Activated naive CD4-positive, alpha-beta T cell (primary cell): ENCODE measurements at places on chromosomes 1 and 21.
A peak's percentile ranks its signal among the peaks of the same experiment; 100 is the strongest.

DNA sequence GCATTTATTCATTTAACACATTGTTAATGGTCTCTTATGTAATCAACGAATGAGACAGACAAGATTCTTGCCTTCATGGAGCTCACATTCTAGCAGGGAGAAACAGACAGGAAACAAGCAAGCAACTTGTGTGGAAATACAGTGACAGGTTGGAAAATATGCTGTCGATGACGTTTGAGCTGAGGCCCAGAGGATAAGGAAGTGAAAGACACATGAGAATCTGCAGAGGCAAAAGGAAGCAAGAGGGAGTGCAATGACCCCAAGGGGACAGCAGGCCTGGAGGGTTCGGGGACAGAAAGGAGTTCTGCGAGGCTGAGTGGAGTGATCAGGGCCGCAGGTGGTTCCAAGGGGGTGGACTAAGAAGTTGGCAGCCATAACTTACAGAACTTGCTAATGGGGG lies 60.6 kb upstream of the AKT3 start:
- no peak for DNase-seq

- no peak for DNase-seq
Measured at GRCh38 chr1:15457585-15457984, 1.1 kb downstream of the CELA2A start.

GRCh38 chr1:109687641-109688499 lies at the start of gene GSTM1:
Gene GSTM1 (plus strand): TSS chr1:109687817. CDS start chr1:109687874, 57 bp downstream.
- DNase-seq: peak; percentile 84

- no peak for DNase-seq
Measured at GRCh38 chr1:227889047-227889862, 58.5 kb downstream of the WNT9A start.

DNA sequence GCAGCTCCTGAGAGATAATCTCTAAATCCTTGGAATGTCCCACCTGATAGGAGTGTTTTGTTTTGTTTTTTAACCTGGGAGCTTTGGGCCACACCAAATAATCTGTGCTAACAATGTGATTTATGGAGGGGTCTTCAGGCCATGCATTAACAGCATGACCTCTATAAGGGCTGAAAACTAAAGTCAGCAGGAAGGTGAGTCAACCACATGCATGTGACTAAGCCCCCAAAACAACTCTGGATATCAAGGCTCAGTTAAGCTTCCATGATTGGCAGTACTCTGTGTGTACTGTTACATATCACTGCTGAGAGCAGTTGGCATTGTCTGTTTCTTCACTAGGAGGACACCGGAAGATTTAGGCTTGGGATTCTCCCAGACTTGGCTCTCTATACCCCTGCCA lies 10.7 kb downstream of the AUNIP start:
- DNase-seq: no peak

GRCh38 chr1:30751830-30752650 lies 5.5 kb downstream of the LAPTM5 start:
- DNase-seq: no peak

DNA sequence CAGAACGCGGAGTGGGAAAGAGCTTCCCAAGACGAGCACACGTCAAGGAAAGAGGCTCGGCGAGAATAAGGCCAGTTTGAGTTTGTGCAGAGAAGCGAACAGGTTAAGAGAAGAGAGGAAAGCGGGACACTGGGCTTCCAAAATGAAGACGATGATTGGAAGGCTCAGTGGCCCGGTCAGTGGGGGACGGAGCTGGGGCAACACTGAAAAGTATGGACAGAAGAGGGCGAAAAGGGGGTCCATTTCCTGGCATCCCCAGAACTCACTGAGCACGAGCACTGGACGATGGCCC lies 258 bp downstream of the CCT3 start:
- peak; percentile 8 for DNase-seq

- DNase-seq: no peak
Measured at GRCh38 chr21:38994042-38994441, 188.3 kb downstream of the ETS2 start.

- DNase-seq: no peak
Measured at GRCh38 chr1:3184666-3185065, 115.7 kb downstream of the PRDM16 start.

- DNase-seq: no peak
Measured at GRCh38 chr1:94974824-94975223, 47.9 kb upstream of the CNN3 start.

DNA sequence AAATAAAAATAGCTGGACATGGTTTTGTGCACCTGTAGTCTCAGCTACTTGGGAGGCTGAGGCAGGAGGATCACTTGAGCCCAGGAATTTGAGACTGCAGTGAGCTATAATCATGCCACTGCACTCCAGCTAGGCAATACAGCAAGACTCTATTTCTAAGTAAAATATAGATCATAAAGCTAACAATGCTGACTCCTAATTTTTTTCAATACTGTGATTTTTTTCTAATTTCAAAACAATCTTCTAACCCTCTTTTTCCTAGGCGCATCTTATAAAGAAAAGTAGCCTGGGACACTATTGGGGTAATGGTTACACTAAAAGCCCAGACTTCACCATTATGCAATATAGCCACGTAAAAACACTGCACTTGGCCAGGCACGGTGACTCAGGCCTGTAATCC lies 81.3 kb downstream of the PTPN14 start:
- no peak for DNase-seq

GRCh38 chr21:38766987-38767722 lies 38.6 kb upstream of the ETS2 start:
- DNase-seq: peak; percentile 19

DNA sequence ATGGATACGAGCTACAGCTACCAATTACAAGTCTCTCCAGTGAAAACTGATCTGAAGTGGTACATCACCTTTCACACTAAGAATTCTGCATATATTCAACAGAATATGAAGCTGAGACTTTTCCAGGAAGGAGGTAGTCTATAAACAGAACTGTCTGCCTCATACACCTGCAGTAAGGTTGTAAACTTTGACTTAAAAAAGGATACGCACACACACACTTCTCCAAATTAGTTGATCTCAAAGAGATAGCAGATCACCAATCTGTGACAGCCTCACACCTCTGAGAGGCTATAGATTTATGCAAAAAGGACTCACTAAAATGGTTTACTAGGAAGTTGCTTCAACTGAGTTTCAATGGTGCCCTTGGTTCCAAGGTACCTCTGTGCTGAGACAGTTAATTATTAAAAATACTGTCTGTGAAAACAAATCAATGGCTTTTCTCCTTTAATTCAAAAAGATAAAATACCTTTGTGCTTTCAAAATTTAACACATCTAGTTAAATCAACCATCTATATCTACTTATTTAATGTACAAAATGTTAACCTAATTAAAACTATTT lies 17.9 kb downstream of the ELK4 start:
- no peak for DNase-seq

DNA sequence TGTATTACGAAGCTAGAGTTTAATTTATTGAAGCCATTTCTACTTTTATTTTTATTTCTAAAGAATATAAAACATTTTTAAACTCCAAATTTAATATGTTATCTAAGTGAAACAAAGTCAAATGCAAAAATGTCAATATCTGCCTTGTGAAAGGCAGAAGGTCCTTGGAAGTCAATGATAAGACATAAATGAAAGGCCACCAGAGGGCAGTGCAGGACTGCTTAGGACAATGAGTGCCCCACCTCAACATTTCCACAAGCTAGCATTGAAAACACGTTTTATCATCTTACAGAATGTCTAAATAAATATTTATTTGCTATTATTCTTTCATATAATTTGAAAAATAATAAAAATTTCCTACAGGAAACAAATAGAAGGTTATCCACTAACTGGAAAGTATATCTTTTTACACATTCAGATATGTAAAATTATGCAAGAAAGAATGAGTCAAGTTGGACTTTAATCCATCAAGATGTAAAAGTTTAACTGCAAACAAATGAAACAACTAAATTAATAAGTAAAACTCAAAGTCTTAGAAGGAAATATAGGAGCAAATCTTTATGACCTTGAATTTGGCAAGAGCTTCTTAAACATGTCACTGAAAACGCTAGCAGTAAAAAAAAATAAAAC lies 140.1 kb upstream of the FMN2 start:
- no peak for DNase-seq

DNA sequence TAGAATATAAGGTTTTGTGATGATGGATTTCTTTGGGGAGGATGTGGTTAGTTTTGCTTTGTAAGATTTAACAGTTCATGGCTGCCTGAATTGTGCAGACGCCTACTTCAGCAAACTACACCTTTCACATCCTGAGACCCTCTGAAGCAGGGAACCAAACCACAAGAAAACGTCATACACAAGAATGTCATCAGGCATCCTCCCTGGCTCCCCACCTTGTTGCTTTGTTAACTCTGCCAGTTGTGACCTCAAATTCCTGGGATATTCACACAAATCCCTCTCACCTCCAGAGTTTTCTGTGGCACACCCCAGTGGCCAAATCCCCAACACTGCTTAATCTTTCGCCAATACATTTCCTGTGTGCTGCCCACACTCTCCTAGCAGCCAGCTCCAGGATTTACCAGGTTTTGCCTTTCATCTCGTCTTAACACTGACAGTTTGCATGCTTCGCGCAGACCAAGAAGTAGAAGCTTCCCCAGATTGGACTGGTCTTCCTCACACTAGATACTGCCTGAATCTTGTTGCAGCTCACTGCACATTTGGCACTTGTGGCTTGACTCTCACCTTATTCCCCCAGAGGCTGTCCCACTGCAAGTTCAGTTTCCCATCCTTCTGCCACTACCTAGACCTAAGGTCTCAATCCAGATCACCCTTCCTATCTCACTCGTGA lies 51.1 kb upstream of the CTTNBP2NL start:
- DNase-seq: no peak

DNA sequence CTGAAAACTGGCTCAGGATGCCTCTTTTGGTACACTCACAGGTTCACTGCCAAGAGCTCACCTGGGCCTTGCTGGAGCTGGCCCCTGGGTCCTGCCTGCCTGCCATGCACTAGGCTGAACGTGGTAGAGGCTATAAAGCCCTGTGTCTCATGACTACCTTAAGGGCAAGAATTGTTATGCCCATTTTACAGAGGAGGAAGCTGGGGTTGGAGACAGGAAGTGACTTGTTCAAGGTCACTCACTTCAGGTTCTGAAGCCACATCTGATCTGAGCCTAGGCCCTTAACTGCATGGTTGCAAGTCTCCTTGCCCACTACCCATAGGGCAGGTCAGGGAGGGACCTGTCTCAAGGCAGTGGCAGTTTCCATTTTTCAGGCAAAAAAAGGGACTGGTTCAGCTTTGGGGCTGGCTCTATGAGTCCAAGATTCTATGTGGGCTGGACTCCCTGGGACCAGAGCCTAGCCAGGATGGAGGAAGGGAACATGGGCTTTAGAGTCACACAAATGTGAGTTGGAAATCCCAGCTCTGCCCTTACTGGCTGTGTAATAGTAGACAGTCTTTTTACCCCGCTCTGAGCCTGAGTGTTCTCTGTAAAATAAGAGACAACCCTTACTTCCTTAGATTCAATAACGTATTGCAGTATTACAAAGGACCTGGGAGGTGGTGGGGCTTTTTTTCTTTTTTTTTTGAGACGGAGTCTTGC lies 7.8 kb downstream of the STK40 start:
- no peak for DNase-seq

- DNase-seq: no peak
Measured at GRCh38 chr1:106986603-106987002, 69.9 kb upstream of the PRMT6 start.
